Trophoblast cell (in vitro differentiated cells and primary cell): ENCODE measurements at places on chromosomes 4 and X.

DNA sequence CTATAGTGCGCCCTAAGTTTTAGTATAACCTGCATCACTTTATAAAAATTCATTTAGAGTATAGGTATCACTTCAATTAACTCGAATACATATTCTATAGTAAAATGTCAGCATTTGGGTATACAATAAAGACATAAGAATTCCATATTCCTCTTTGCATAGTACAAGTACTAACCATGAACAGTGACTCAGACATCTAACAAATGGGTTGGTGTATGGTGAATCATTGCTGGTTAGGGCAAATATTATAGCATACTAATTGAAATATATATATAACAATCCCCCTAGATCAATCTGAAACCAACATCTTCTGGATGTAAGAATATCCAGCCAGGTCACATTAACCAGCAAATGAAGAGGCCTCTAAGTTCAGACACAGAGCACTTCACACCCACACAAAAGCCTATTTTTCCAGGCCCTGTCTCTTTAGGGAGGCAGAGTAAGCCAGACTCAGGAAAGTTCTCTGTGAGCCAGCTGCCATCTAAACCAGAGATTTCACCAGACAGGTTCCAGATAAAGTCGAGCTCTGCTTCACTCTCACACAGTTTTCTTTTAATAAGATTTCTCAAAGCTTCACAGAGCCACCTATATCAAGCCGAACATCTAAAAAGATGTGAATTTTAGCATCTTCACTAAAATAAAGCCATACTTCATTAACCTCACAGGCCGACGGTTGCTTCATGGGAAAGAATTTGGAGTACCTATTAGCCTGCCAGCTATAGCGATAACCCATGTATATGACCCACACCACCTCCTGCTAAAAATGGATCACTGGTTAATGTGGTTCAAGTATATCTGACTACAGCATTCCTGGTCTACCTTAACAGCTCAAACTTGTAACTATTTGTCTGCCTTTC lies 200.0 kb upstream of the FTHL17 start:
- DNase-seq: no peak

- DNase-seq: no peak
Measured at GRCh38 chrX:12488771-12489170, 302.4 kb upstream of the PRPS2 start.

GRCh38 chrX:34563804-34564203 lies 93.3 kb downstream of the TMEM47 start:
- no peak for DNase-seq

GRCh38 chr4:70713453-70714078 lies 8.2 kb upstream of the RUFY3 start:
- no peak for DNase-seq

- DNase-seq: peak; percentile 82
Measured at GRCh38 chrX:132330156-132330729, 111.0 kb upstream of the RAP2C start.

- DNase-seq: peak; percentile 42
Measured at GRCh38 chrX:121570072-121570841, 522.8 kb downstream of the GLUD2 start.

GRCh38 chr4:43456383-43456782 lies 563.9 kb downstream of the GRXCR1 start:
- DNase-seq: no peak

- DNase-seq: peak; percentile 56
Measured at GRCh38 chrX:22800360-22800759, 199.4 kb upstream of the DDX53 start.

- no peak for DNase-seq
Measured at GRCh38 chr4:147969573-147970385, 237.9 kb downstream of the ARHGAP10 start.

GRCh38 chr4:71267244-71267643 lies 71.6 kb upstream of the SLC4A4 start:
- no peak for DNase-seq

DNA sequence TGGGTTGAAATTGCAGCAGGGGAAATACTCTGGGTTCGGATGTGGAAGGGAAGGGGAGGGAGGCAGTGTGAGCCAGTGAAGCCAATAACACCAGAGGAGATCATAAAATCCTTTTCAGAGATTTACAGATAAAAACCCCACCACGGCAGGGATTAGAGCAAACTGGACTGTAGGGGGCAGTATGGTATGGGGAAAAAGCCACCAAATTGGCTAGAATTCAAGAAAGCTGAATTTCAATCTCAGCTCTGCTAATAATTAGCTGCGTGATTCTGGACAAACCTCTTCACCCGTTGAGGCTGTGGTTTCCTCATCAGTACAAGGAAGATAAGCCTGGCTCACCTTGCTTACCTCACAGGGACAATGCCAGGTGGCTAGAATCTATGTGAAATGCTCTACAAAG lies 108.1 kb downstream of the ATG4A start:
- peak; percentile 47 for DNase-seq
